Fibroblast of villous mesenchyme (primary cell): ENCODE measurements at places on chromosomes 11 and 22. TPM values are rescaled to one million over a fixed set of nuclear protein-coding genes. Genes with fewer than 3 reads are reported as not detected.

GRCh38 chr11:3865388-3866193 lies 10.1 kb downstream of the STIM1 start:
- DNase-seq: peak; percentile 61

Gene GAL
- total RNA-seq: not detected in 2 replicates

DNA sequence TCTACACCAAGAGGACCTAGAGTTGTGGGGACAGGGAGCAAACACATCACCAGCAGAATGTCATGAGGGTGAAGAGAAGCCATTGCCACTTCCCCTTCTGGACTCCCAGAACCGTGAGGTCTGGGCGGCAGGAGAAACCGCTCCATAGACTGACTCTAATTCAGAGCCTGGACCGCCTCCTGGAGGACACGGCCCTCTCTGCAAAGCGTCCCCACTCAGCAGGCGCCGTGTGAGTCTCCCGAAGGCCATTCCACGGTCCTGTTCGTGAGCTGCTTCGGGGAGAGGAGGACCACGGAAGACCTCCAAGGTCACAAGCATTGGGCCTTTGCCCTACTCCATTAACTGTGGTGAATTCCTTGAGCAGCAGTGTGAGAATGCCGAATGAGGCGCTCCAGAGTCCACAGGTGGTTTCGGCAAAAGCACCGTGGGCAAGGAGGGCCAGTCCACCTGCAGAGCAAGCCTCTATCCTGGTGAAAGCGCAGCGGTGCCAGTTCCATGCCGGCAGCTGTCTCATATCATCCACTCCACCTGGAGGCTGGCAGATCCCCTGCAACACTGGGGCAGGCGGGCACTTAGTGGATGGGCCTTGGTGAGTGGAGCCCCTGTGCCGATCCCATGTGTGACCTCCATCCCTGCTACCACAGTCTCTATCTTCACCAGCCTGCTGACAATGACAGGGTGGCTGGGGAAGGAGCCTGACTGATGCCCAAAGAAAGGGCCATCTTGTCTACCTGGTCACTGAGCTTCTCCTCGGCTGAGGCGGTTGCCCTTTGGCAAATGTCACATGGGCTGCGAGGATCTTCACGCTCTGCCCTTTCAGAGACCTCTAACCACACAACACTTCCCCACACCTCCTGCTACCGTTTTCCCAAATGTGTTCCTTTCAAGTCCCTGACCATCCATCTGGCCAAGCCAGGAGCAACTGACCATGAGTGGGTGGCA lies 7.5 kb downstream of the C11orf21 start:
- no peak for DNase-seq

DNA sequence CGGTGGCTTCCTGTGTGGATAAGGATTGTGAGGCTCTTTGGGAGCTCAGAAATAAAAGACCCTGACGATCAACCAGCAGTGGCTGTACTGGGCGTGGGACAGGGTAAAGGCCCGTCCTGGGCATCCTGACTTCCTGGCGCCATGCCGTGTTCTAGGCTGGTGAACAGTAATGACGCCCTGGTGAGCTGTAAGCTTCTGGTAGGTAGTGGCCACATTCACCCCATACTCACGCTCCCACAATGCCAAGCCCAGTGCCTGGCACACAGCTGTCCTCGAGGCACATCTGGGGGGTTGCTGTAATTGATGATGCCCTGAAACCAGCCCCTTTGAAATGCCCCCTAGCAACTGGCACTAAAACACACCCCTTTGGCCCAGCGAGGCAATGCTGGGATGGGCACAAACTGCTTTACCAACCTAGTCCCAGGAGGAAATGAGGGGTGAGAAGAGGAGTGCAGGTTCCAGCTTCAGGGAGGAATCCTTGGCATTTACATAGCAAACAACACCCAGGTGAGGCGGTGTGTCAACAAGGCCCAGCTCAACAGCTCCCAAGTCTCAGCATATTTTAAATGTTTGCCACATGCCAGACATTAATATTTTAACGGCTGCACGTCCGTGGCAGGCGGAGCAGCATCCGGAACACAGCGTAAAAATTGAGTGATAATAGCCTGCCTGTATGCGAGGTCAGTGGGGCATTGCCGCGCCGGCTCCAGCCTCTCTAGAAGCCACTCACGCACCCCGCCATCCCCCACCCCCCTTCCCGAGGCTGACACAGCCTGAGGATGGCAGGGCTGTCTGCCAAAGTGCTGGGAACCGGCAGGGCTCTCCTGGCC lies 79.3 kb downstream of the DSCAML1 start:
- no peak for DNase-seq

DNA sequence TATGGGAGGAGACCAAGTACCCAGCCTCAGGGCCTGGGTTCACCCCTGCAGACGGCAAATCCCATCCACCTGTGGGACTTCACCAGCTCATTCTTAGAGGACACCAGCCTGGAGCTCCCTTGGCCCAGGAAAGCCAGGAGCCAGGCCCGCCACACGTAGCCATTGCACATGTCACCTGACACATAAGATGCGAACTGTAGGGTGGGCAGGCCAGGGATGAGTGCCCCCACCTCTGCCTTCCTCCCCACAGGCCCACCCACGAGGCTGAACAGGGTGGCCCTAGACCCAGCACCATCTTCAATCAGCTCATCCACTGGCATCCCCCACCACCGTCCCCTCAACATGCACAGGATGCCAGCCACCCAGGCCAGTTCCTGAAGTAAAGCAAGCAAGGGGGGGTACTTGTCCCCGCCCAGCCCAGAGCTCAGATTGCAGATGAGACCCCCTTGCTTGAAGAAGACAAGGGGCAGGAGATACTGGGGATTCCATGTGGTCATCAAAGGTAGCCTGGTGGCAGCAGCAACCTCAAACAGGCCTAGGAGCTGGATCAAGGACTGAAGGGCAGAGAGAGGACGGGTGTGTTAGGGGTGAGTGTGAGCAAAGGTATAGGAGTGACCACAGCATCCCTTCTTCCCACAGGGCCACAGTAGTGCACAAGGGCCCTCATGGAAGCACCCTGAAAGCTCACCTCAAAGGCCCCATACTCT lies 45.6 kb downstream of the IGLL5 start:
- no peak for DNase-seq

DNA sequence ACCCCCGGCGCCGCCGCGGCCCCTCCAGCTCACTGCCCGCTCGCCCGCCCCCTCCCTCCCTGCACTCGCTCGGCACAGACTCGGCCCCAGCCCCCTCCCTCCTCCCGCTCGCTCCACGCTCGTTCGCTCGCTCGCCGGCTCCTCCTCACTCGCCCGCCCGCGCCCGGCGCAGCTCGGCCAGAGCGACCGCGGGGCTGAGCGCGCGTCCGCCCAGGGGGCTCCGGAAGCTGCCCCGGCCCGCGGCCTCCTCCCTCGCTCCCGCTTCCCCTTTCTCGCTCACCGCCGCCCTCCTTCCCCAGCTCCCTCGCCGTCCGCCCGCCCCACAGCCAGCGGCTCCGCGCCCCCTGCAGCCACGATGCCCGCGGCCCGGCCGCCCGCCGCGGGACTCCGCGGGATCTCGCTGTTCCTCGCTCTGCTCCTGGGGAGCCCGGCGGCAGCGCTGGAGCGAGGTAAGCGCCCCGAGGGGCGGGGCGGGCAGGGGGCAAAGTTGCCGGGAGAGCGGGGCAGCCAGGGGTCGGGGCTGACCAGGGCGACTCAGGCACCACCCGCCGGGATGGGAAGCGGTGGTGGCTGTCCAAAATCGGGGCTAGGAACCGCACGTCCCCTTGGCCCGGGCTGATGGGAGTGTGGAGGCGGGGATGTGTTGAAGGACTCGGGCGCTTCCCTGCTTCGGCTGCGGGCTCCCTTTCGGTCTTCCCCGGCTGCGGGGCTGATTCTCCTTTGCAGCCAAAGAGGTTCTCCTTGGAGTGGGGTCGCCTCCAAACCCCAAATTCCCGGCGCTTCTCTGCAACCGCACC lies at the start of gene SEZ6L:
SEZ6L (plus strand) TSS at position 148 of the 797 bp plus-strand sequence; CDS start at position 356, 208 bp downstream.
- no peak for DNase-seq

DNA sequence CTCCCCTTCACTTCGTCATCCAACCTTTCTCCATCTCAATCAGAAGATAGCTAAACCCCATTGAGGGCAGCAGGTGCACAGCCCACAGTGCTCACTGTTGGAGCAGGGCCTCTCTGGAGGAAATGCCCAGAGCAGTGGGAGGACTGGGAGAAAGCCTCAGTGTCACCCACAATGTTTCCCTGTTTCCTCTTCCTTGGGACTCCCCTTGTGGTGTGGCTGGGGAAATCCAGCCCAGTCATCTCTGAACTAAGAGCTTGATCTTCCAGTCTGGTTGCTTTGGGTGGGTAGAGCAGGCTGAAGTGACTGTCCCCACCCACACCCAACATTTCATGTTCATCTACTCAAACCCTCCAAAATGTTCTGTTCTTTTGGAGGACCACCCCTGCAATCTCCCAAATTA lies 29.8 kb upstream of the EED start:
- no peak for DNase-seq

Gene SCN4B
- total RNA-seq: not detected in 2 replicates

DNA sequence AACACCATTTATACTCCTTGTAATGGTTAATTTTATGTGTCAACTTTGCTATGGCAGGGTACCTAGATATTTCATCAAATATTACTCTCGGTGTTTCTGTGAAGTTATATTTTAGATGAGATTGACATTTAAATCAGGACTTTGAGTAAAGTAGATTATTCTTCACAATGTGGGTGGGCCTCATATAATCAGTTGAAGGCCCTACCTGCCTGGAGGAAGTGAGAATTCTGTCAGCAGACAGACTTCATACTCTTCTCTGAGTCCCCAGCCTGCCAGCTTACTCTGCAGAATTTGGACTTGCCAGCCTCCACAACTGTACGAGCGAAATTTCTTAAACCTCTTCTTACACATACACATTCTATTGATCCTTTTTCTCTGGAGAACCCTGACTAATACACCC lies 49.3 kb upstream of the SYT9 start:
- no peak for DNase-seq
